ENCODE measurements at places on chromosomes 2 and 18. TPM values are rescaled to one million over a fixed set of nuclear protein-coding genes. Genes with fewer than 3 reads are reported as not detected.

- H3K4me3 ChIP-seq, result peak overlapping the region; percentile 85
- peaks cover 33% of the 10 kb centered on the region for H3K4me1 ChIP-seq
- H3K27ac ChIP-seq, result peak overlapping the region; percentile 94
Observed at GRCh38 chr2:118014492-118014824, 588 bp upstream of the CCDC93 start.

- no peak for DNase-seq
- no peaks in the 10 kb centered on the region for H3K27me3 ChIP-seq
- no peaks in the 10 kb centered on the region for H3K36me3 ChIP-seq
Observed at GRCh38 chr2:38945372-38945771, 55.7 kb downstream of the ARHGEF33 start.

- H3K27ac ChIP-seq, result peak overlapping the region; percentile 96
- H3K27me3 ChIP-seq, result no peaks in the 10 kb centered on the region
- DNase-seq, result no peak
- H3K4me1 ChIP-seq, result peaks cover 30% of the 10 kb centered on the region
- peak overlapping the region; percentile 53 for H3K4me3 ChIP-seq
Observed at GRCh38 chr2:156435396-156435717, 822 bp upstream of the GPD2 start.

GRCh38 chr2:202376460-202377206, 506 bp downstream of the BMPR2 start:
- H3K27me3 ChIP-seq, result no peaks in the 10 kb centered on the region
- peak overlapping the region; percentile 97 for H3K27ac ChIP-seq
- peaks cover 37% of the 10 kb centered on the region for H3K4me1 ChIP-seq
- H3K4me3 ChIP-seq, result peak overlapping the region; percentile 66
- H3K36me3 ChIP-seq, result no peaks in the 10 kb centered on the region
- DNase-seq, result no peak

The DAPL1 gene
- not detected for total RNA-seq
